DND-41 (cell line): ENCODE measurements at places on chromosomes 2 and 18.

DNA sequence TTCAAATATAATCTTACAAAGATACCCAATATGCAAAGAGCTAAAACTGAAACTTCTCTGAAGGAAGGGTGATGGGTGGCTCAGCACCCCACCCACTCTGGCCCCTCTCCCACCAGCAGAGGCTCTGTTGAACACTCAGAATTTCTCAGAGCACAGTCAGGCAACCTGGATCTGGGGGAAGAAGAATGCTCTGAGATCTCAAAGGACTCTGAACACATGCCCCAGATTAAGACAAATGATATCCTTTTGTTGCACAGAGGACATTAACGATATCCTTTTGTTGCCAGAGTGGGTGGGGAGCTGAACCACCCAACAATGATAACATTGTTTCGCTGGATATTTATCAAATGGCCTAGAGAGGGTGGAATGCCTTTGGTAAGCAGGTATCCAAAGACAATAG, 104.8 kb downstream of the LBH start:
- peak; percentile 16 for DNase-seq

- DNase-seq: no peak
Observed at GRCh38 chr2:223594259-223594658, 7.9 kb downstream of the SCG2 start.

GRCh38 chr18:76349067-76349715, 145.9 kb downstream of the ZNF516 start:
- peak; percentile 80 for DNase-seq

DNA sequence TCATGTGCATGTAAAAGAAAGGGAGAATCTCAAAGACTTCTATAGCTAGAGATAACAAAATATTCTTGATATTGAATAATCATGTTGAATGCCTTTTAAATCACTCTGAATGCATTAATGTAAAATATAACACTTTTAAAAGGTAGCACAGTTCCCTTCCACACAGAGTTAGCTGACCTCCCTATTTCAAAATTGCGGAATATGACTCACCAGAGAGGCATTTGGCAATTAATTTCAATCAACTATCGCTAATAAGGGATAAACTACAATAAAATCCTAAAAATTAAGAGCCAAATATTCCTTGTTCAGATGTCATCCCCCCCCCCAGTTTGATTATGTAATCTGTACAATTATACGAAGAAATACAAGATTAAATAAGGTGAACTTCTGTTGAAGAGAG, 29.3 kb downstream of the ZC3H15 start:
- no peak for DNase-seq

- no peak for DNase-seq
Observed at GRCh38 chr2:43343573-43344304, 117.3 kb upstream of the ZFP36L2 start.
